Stimulated activated CD8-positive, alpha-beta memory T cell treated with anti-CD3 and anti-CD28 coated beads, Interleukin-7, amount 100 ng/mL, for 4 hours (primary cell): ENCODE measurements at places on chromosomes 3 and 15.

DNA sequence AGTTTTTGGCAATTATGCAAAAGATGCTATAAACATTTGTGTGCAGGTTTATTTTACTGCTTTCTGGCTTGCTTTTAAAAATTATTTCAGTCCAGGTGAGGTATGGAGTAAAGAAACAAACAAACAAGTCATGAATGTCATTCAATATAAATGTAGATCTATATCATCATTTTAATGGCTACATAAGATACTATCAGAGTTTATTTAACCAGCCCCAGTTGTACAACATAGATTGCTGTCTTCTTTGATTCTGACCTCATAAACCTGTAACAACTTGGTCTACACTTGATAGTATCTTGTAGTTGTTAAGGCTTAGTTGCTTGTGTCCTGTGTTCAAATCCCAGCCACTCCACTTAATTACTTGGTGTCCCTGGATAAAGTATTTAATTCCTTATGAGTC, 46.0 kb upstream of the RNU6-1 start:
- no peak for DNase-seq

DNA sequence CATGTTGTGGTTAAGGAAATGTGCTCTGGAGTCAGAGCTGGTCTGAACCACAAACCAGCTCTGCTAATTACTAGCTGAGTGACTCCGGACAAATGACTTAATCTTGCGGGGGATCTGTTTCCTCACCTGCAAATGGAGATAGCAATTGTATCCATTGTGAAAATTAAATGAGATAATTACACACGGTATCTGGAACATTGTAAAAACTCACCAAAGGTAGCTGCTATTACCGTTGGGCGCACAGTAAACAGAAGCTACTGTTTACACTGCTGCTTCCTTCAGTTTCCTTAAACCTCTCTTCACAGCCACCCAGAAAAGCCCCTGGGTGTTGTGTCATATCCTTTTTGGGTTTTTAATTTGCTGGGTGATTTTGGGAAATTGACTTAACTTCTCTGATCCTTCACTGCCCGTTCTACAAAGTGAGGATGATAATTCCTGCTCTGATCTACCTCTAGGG, 107.8 kb downstream of the MEGF11 start:
- no peak for DNase-seq

DNA sequence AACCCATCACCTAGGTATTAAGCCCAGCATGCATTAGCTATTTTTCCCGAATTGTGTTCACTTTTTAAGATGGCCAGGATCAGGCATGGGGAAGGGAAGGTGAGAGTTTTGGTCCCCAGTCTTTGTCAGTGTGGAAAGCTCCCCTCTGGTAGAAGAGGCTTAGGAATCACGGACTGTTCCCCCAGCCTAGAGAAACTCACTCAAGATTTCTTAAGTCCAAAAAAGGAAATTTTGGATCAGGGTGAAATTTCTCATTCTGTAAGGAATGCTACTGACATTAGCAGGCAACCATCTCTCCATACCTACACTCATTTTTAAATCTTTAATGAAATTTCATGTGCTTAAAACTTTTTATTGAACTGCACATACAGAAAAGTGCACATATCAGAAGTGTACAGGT, 70.3 kb upstream of the GALNT15 start:
- DNase-seq = no peak

DNA sequence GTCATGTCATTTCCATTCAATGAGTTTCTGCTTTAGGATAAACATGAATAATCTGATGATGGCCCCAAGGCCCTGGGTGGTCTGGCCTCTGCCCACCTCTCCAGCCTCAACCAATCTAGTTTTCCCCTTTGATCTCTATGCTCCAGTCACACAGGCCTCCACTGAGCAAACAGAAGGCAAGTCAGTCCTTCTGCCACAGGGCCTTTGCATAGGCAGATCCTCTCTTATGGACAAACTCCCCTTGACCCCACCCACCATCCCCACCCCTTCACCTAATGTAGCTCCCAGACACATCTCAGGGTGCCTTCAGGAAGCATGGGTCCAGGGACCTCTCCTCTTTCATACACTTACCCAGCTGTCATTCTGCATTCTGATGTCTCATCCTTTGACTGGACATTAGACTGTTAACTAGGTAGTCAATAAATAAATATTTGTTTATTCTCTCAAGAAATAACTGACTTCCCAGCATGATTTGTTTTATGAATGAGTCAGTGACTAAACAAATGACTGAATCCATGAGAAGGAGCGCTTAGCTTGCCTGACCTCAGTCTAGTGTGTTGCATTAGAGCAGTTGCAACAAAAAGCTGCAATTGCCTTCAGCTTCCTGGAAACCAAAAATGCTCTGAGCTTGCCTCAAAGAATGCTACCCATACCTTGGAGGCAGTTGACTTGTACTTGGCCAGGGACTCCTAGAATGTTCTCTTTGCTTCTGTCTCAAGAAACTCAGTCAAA, 386.6 kb upstream of the WNT5A start:
- DNase-seq = no peak

DNA sequence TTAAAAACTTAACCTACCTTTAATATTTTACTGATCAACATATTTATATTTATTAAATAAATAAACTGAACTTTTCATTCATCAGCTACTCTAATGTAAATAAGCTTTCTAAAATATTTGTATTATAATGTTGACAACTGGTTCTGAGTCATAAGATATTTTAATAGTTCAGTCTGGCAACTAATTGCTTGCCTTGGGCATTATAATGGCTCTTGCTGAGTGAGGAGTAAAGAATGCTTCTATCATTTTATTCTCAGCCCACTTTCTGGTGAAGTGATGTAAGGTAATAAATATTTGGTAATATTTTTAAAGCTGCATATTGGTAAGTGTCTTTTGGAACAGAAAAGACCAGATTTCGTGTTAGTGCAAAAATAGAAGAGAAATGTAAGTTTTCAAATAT, 81.5 kb downstream of the DIPK2A start:
- DNase-seq = no peak

DNA sequence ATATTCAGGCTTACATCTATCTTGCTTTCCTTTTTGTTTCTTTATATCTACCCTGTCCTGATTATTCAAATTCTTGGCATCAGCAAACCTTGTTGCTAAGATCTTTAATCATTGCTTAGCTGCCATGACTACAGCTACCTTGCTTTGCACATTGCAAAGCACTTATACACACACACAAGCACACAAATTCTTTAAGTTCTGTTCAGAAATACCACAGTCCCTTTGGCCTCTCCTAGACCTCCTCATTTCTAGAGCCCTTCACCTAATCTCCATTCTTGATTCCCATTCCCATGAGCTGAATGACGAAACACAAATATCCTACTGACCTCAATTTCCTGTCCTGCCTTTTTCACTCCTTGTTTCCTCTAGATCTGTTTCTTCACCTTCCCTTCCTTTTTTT, 409.6 kb downstream of the UNC13C start:
- no peak for DNase-seq

DNA sequence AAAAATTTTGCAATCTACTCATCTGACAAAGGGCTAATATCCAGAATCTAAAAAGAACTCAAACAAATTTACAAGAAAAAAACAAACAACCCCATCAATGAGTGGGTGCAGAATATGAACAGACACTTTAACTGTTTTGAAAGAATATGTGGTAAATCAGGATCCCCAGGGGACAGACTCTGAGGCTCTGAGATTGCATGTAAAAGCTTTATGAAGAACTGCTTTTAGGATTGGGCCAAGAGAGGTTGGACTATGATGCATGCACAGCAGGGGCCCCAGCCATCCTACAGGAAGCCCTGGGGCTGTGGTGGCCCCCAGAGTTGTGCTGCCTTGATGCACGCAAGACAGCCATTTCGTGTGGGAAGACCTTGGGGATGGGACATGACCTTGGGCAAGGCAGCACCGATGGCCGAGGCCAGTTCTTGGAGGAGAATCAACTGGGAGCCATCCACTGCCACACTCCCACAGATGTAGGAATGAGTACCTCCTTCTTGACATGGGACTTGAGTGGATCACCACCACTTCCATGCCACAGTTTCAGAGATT, 298.1 kb upstream of the THBS1 start:
- DNase-seq = no peak

- DNase-seq = no peak
Measured at GRCh38 chr3:9452417-9452816, 55.0 kb downstream of the SETD5 start.

- no peak for DNase-seq
Measured at GRCh38 chr3:177561769-177562392, 364.6 kb upstream of the TBL1XR1 start.

GRCh38 chr3:123724306-123724705, 139.5 kb upstream of the HACD2 start:
- DNase-seq = no peak

DNA sequence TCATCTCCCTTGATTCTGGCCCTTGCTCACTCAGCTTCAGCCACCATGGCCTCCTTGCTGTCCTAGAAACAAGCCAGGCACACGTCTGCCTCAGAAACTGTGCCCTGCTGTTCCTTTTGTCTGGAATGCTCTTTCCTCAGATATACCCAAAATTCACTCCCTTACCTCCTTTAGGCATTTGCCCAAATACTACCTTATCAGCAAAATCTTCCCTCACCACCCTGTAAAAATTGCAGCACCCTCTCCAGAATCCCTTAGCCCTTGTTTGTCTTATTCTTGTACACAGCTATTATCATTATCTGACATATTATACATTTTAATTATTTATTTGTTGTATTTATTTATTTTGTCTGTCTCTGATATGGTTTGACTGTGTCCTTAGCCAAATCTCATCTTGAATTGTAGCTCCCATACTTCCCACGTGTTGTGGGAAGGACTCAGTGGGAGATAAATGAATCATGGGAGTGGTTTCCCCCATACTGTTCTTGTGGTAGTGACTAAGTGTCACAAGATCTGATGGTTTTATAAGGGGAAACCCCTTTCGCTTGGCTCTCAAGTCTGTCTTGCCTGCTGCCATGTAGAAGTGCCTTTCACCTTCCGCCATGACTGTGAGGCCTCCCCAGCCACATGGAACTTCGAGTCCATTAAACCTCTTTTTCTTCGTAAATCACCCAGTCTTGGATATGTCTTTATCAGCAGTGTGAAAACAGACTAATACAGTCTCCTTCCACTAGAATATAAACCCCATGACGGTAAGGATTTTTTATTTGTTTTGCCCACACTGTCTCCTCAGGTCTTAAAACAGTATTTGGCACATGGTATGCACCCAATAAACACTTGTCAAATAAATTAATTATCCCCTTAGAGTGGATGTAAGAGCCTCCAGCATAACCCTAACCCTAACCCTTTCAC, 60.0 kb upstream of the STT3B start:
- no peak for DNase-seq

DNA sequence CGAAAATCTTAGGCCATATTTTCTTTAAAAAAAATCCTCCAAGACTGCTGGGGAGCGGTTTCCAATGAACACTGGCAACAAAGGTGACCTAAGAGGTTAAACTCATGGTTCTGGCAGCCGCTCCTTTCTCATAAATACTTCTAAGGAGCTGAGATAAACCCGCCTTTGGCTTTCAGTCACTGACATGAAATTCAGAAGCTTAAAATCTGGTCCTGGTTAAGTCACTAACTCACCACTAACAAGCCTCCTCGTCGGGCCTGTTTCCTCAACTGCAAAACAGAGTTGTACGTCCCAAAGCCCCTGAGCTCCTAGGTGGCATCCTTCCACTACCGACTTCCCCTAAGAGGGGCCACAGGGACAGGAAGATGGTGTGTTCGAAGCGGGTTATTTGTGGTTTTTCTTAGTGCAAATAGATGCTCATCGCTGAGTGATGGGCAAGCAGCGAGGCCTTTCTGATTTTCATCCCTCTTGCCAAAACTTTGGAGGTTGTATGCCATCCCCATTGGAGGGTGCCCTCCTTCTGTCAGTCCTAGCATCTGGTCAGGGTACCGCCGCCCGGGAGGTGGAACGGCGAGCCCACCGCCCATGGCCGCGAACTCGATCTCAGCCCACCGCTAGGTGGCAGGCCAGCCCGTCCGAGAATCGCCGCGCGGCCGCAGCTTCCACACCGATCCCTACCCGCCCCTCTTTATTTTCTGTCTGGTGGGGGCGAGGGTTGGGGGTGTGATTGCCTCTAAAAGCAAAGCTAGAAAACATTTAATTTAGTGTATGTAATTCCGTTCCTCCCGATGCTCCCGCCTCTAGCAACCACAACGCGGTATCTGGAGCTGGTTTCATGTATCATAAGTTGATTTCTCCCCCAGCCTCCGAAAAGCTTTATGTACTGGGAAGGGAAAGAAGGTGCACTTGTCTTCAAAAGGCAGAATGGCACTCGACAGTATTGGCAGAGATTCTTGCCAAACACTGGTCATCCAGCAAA, 4.6 kb downstream of the BCL6 start:
- DNase-seq = peak; percentile 67

DNA sequence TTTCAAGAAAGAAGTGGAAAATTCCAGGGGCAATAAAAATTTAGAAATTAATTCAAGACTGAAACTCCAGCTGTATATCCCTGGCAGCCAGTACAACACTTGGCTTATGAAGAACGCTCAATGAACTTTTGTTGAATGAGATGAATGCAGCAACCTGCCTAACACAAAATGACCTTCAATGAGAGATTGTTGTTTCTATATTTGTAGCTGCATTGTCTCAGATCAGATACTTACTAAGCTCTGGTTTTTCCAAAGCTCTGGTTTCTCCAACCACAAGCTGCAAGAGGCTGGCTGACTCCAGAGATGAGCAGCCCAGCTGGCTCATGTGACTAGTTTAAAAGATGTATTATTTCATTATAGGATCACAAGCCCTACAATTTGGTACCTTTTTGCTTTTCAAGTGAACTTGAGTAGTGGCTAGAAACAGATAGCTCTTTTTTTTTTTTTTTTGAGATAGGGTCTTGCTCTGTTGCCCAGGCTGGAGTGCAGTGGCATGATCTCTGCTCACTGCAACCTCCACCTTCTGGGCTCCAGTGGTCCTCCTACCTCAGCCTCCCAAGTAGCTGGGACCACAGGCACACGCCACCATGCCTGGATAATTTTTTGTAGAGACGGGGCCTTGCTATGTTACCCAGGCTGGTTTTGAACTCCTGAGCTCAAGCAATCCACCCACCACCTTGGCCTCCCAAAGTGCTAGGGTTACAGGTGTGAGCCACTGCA, 57.4 kb downstream of the UMPS start:
- DNase-seq = no peak

DNA sequence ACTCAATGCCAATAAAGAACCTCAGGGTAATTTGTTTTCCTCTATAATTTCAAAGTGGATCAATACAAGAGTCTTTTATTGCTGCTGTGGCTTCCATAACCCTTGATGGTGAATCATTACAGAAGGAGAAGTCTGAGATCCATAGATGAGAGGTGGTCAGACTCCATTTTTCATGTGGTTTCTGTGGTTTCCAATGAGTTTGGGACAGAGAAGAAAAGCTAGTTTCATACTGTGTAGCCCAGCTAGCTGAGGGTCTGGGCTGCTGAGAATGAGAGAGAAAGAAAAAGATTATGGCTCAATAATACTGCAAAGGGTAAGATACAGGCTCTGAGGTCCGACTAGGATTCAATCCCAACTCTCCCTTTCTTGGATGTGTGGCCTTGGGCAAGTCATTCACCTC, 180.6 kb upstream of the LRRN1 start:
- no peak for DNase-seq

- DNase-seq = no peak
Measured at GRCh38 chr3:124850633-124851032, 36.5 kb downstream of the ITGB5 start.

GRCh38 chr3:113844622-113845222, 6.1 kb downstream of the GRAMD1C start:
- DNase-seq = no peak
